ENCODE measurements at places on chromosomes 6 and 20. TPM values are rescaled to one million over a fixed set of nuclear protein-coding genes. Genes with fewer than 3 reads are reported as not detected.

Gene BMP2
- polyA plus RNA-seq = 0.07 TPM

Gene VGLL2
- polyA plus RNA-seq = not detected

DNA sequence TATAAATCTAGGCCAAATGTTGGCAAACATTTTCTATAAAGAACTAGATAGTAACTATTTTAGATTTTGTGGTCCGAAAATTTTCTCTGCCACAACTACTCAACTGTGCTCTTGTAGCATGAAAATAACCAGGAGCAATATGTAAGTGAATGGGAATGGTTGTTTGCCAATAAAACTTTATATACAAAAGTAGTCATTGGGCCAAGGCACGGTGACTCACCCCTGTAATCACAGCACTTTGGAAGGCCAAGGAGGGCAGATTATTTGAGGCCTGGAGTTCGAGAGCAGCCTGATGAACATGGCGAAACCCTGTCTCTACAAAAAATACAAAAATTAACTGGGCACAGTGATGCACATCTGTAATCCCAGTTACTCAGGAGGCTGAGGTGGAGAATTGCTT lies 617.1 kb downstream of the EPM2A start:
- DNase-seq = no peak

Gene ALDH5A1
- 0.75 TPM for polyA plus RNA-seq

Gene IRAK1BP1
- 1.4 TPM for polyA plus RNA-seq

DNA sequence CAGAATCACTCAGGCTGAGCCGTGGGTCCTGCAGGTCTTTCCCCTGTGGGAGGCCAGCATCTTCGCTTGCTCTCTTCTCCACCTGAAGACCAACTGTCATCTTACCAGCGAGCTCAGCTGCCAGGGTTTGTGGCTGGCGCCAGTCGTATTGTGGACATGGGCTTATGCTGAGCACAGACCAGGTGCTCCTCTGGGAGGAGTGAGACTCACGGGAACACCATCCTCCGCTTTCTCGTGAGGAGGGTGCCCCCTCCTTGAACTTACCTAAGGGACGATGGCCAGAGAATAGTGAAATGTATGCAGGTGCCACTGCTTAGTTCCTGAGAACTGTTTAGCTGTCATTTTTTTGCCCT lies 17.1 kb downstream of the WRNIP1 start:
- DNase-seq = no peak

All from BJ (cell line).